ENCODE measurements at places on chromosomes 5 and 9.

DNA sequence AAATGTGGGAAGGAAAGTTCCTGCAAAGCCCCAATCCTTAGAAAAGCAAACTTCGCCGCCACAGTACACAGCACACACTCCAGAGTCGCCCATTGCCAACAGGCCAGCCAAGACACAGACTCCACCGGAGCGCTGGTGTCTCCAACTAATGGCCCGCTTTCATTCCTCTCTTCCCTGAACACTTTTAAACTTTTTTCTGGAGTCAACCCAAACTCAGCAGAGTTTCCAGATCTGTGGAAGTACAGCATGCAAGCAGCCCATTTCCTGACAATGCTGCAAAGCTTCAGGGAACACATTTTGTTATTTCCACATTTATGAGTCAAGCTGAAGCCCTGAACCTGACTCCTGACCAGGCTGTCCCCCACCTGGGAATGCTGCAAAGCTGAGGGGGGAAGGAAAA lies 351.9 kb downstream of the NFIB start:
- DNase-seq: no peak

- DNase-seq: no peak
Observed at GRCh38 chr5:135013947-135014570, 20.0 kb downstream of the PITX1 start.

GRCh38 chr9:105757496-105758251 lies 63.3 kb downstream of the TMEM38B start:
- no peak for DNase-seq

- DNase-seq: no peak
Observed at GRCh38 chr5:134449167-134449566, 37.5 kb upstream of the CDKN2AIPNL start.

- no peak for DNase-seq
Observed at GRCh38 chr5:87389296-87390034, 23.3 kb downstream of the CCNH start.

DNA sequence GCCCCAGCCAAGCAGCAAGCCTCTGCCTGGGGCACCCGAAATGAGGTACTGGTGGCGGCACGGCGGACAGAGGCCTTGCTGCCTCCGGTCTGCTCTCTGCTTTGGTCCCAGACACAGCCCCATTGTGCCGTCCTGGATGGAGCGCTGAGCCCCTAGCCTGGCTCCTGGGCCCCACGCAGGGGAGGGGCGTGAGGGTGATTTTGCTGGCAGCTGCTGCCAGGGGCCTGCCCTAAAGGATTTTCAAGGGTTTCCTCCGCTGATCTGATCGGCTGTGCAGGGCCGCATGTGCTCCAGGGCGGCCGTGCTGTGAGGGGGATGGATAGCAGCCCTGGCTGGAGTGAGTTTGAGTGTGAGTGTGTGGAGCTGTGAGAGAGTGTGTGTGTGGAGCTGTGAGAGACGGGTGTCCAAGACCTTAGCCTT lies 1.3 kb downstream of the GPSM1 start:
- no peak for DNase-seq

GRCh38 chr5:138792195-138792790 lies 39.1 kb downstream of the CTNNA1 start:
- DNase-seq: no peak

- DNase-seq: no peak
Observed at GRCh38 chr9:93945400-93946337, 9.5 kb downstream of the BARX1 start.

DNA sequence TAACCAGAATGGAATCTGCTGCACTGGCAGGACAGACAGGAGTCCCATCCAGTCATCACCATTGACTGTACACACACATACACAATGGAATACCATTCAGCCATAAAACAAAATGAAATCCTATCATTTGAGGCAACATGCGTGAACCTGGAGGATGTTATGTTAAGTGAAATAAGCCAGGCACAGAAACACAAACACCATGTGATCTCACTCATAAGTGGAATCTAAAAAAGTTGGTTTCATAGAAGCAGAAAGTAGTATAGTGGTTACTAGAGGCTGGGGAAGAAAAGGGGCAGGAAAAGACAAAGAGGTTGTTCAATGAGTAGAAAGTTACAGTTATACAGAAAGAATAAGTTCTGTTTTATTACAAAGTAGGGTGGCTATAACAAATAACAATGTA lies 884.0 kb upstream of the ACO1 start:
- DNase-seq: no peak

DNA sequence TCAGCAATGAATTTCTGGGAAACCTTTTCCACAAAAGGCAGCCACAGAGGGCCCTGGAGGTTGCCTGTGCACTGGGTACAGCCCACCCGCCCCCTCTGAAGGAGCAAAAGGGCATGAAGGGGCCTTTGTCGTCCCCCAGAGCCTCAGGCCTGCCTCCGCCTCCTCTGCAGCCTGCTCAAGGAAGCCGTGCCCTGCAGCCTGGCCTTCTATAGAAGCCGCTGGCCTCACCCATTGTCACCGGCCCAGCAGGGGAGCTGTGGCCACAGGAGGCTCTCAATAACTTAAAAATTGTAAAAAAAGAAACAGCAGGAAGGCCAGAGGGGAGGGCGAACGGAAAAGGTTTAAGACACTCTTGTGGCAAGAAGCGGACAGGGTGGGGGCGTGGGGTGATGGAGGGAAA lies 213.3 kb downstream of the IRX2 start:
- DNase-seq: no peak

GRCh38 chr9:135035781-135036760 lies 51.4 kb upstream of the OLFM1 start:
- no peak for DNase-seq

GRCh38 chr9:124066783-124067577 lies 55.4 kb downstream of the LHX2 start:
- no peak for DNase-seq

GRCh38 chr5:138466125-138466899 lies 1.0 kb downstream of the EGR1 start:
- peak; percentile 47 for DNase-seq

- no peak for DNase-seq
Observed at GRCh38 chr9:71793386-71794105, 25.2 kb upstream of the CEMIP2 start.

DNA sequence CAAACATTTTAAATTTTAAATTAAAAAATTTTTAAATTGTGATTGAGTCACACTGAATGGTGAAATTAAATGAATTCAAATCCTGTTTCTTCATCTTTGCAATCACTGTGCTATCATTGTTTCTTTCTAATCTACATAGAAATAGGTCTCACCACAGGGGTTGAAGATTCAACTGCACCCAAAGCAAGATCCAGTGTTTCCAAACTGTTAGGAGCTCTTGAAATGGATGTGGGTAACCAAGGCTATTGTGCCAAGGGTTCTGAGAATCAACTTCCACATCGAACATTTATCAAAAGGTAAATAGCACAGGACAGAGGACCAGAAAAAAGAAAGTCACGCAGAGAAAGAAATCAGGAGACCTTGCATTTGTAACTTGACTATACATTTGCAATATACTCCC lies 172.6 kb upstream of the RASEF start:
- no peak for DNase-seq

DNA sequence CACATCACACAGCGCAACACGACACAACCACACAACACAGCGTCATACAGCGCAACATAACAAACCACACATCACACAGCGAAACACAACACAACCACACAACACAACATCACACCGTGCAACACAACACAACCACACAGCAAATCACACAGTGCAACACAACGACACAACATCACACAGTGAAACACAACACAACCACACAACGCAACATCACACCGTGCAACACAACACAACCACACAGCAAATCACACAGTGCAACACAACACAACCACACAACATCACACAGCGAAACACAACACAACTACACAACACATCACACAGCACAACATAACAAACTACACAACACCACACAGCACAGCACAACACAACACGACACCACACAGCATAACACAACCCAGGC lies 40.4 kb upstream of the PTCH1 start:
- DNase-seq: no peak

DNA sequence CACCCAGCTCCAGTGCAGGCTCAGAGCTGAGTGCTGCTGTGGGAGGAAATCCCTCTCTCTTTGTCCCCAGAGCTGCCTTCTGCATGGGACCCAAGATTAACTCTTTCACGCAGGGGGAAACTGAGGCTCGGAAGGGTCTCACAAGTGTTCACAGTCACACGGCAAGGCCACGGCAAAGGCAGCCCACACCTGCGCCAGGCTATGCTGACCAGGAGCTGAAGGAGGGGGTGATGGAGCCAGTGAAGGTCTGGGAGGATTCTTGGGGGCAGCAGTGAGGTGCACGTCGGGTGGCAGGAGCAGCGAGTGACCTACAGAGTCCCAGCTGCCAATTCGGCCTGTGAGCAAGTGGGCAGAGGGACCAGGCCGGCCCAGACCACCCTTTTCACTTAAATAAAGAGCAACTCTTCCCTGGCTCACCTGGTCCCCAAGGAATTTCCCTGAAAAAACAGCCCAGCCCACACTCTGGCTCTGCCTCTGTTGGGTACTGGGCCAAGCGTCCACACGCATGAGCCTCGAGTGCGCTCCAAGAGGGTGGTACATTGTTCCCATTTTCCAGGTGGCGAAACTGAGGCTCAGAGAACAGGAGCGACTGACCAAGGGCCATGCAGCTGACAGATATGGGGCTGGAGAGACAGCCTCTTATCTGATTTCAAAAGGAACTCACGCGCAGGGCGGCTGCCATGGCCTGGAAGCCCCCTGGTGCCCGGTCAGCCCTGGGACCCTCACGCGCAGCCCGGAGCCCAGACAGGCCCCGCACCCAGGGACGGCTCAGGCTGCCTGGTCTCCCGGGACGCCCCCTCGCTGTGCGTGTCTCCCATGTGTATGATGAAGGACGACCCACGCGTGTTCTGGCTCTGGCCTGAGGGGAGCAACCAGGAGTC lies 28.2 kb downstream of the SARDH start:
- no peak for DNase-seq

GRCh38 chr5:75706775-75707174 lies 10.5 kb downstream of the POC5 start:
- no peak for DNase-seq

GRCh38 chr9:116008278-116008677 lies 145.3 kb upstream of the PAPPA start:
- DNase-seq: no peak

- DNase-seq: no peak
Observed at GRCh38 chr5:53170746-53171349, 61.3 kb upstream of the MOCS2 start.

DNA sequence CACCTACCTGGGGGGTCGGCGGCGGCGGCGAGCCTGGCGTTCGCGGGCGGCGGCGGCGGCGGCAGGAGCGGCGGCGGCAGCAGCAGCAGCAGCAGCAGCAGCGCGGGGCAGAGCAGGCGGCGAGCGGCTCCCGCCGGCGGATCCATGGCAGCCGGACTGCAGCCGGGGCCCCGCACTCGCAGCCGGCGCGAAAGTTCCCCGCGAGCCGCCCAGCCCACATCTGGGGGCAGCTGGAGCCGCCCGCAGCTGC lies 153 bp downstream of the ADAMTS2 start:
- no peak for DNase-seq

- no peak for DNase-seq
Observed at GRCh38 chr9:87516222-87516925, 18.7 kb downstream of the DAPK1 start.

GRCh38 chr9:12923468-12924009 lies 148.7 kb downstream of the LURAP1L start:
- no peak for DNase-seq

DNA sequence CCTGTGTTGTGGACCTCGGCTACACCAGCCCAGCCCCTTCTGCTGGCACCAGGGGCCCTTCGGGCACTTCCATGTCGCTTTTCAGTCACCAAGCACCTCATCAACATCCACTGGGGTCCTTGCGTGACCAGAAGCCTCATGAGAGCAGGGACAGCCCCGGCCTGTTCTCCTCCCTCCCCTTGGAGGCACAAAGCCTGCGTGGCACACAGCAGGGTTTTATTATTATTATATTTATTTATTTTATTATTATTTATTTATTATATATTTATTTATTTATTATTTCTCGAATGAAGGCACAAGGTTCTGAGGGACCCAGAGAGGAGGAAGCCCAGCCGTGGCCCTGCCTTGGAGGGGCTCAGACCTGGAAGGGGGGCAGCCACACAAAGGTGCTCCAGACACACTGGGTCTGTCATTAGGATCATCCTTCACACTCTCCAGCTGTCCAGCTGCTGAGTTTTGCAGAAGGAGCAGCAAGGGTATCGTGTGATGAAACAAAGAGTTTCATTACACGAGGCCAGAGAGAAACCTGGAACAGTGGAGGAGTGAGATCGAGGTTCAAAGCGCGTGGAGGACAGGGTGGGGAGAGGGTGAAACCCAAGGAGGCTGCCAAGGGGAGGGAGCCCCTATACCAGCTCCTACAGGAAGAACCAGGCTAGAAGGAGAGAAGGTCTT lies 5.2 kb downstream of the VAV2 start:
- DNase-seq: no peak

GRCh38 chr9:136978073-136978864 lies 965 bp downstream of the PTGDS start:
- DNase-seq: peak; percentile 54

GRCh38 chr5:155008669-155009068 lies 4.9 kb upstream of the KIF4B start:
- DNase-seq: no peak

- no peak for DNase-seq
Observed at GRCh38 chr9:105969636-105970035, 275.3 kb downstream of the TMEM38B start.

DNA sequence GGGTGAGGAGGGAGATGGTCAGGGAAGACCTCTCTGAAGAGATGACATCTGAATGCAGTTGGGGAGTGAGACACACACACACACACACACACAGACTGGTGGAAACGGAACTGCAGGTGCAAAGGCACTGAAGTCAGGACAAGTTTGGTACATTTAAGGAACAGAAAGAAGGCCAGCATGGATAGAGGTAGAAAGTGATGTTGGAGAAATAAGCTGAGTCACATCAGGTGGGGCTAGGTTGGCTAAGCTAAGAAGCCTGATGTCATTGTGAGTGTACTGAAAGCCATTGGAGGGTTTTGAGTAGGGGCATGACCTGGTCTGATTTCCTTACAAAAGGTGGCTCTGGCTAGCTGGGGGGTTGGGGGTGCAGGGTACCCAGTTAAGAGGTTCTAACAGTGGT lies 3.1 kb downstream of the BSPRY start:
- no peak for DNase-seq

GRCh38 chr9:70020217-70020616 lies 23.4 kb upstream of the MAMDC2 start:
- DNase-seq: no peak

DNA sequence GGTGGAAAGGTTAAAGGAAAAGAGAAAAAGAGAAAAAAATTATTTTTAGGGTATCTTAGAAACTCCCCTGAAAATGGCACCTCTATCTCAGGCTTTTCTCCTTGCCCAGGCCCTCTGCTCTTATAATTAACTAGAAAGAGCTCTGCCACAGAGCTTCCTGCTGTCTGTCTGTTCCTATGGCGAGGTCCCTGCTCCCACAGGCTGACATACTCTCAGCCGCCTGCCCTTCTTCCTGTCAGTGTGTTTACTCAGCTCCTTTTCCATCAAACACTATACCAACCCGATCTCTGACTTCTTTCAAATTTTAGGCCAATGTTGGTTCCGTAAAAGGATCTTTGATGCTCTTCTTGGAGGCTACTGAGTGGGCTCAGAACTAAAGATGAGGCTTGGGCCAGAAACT lies 482.6 kb downstream of the DMAC1 start:
- DNase-seq: no peak

Measured in activated CD4-positive, alpha-beta T cell treated with anti-CD3 and anti-CD28 coated beads for 4 hours (primary cell).